ENCODE measurements at places on chromosomes 6 and 20. TPM values are rescaled to one million over a fixed set of nuclear protein-coding genes. Genes with fewer than 3 reads are reported as not detected.

Gene RSPO3
- 10.2 TPM for total RNA-seq

Gene OOEP
- not detected for total RNA-seq

Gene HS3ST5
- total RNA-seq = not detected

Gene NRSN1
- not detected for total RNA-seq

Gene IMPG1
- total RNA-seq = not detected

Gene SAMD3
- 1.1 TPM for total RNA-seq

Gene MYLK4
- 0.65 TPM for total RNA-seq

All from subcutaneous adipose tissue (tissue), 4 donors.